AG09309 (cell line): ENCODE measurements at places on chromosomes 5 and 9.

GRCh38 chr5:144438237-144438636 lies 267.6 kb downstream of the KCTD16 start:
- DNase-seq: no peak

DNA sequence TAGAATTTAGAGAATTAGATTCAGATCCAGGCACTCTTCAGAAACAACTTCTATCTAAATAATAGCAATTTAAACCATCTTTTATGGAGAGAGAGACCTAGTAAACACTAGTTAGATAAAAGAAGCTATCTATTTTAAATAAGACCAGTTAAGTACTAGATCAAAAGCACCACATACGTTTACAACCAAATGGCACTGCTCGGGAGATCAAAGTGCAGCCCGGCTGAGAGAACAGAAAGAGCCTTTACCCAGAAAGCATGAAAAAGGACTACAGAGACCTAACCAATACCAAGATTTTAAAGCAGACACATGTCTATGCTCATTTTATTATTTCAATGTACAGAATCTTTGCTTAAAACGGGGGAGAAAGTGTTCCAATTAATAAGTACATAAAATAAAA lies 30.8 kb downstream of the LIX1 start:
- DNase-seq: no peak

GRCh38 chr9:100595391-100596199 lies 17.7 kb downstream of the CAVIN4 start:
- DNase-seq: no peak

DNA sequence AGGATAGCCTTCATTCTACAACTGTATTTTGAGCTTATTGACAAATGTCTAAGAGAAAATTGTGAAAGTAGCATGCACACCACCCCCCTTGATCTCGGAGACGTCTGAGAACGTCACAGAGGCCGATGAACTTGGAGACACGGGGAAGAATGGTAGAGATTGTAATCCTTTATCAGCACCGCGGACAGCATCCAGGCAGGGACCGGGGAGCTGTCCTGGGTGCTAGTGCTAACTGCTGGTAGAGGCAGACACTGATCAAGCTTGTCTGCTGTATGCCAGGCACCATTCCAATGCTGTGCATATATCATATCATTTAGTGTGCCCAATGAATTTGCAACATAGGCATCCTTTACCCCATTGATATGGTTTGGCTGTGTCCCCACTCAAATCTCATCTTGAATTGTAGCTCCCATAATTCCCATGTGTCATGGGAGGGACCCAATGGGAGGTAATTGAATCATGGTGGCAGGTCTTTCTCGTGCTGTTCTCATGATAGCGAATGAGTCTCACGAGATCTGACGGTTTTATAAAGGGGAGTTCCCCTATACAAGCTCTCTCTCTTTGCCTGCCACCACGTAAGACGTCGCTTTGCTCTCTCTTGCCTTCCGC lies 98.8 kb downstream of the LHX2 start:
- no peak for DNase-seq

- no peak for DNase-seq
Measured at GRCh38 chr5:53034832-53035231, 45.7 kb downstream of the ITGA2 start.

DNA sequence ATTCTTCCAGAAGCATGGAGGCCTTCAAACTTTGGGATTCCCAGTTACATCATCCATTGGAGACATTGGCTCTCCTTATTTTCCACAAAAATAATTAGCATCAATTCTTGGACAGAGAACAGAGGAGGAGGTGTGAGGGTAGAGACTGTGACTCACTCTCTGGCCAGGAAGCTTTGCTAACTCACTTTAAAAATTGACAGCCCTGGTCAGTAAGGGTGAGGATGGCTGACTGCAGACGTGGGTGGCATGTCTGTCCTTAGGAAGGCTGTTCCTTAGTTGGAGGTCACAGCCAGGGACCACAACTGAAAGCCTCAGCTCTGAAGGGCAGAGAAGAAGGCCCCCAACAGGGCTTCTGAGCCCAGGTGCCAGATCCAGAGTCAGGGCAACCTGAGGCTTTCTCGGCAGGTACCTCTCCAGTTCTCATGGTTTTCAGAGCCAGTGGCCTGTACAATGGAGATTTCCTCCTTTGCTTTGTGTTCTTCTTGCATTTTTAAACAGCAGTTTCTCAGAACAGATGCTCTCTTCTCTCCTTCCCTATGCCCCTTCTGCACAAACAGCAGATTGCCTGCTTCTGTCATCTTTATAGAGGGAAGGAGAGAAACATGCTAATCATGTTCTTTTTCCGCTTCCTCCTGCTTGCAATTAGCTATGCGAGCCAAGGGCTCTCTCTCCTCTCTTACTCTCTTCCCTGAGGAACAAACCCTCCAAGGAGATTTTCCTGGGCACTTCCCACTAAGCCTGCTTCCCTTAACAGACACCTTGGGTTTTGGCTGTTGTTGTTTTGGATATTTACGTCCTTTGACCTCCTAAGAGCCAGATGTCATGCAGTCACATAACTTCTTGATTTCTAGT lies 92.5 kb upstream of the ZNF366 start:
- no peak for DNase-seq

DNA sequence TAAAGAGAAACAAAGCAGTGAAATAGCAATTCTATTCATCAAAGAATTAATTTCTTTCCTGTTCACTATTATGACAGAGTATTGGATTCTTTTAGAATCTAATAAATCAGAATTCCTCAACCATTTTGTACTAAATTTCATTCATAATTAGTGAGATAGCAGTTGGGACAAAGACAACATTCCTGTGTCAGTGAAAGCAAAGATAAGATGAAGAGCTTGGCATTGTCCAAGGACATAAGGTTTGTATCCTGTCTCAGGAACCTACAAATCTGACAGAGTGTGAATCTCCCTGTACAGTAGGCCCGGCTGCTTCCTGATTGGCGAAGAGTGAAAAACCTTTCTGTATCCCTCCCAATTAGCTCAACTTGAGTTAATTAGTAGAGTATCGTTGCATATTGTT lies 349.1 kb downstream of the ISL1 start:
- DNase-seq: no peak

DNA sequence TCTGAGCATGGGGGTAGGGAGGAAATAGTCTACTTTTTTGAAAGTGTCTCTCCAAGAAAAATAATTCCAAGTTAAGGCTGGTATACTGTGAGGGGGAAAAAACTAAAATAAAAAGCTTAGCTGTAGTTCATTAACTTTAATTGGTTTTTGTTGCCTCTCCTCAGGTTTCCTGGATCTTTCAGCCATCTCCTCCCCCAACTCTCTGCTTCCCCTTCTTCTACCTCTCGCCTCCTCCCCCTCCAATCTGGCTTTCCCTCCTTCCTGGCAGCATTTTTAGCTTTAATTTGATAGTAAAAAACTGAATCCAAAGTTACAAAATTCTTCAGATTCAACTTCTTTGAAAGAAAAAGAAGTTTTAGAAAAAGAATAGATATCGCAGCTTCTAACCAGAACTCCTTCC lies 462.6 kb downstream of the CETN3 start:
- no peak for DNase-seq

- no peak for DNase-seq
Measured at GRCh38 chr5:147805030-147805454, 22.5 kb upstream of the JAKMIP2 start.

DNA sequence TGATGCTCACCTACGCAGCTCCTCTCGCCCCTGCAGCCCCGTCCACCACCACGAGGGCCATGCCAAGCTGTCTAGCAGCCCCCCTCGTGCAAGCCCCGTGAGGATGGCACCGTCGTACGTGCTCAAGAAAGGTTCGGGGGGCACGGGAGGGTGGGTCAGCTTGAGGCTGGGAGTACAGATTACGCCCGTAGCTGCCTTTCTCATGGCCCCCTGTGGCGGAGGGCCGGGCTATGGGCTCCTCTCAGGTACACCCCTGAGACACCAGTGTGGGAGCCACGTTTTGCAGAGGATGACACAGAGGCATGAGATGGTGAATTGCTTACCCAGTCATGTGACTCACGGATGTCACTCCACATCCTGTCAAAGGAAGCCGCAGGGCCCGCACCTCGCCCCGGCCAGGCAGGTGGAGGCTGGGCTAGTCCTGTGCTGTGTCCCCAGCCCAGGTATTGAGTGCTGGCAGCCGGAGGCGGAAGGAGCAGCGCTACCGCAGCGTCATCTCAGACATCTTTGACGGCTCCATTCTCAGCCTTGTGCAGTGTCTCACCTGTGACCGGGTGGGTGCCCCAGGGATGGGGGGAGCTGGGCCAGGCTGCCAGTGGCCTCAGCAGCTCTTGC lies 33.7 kb downstream of the USP20 start:
- DNase-seq: no peak

GRCh38 chr5:32713770-32714381 lies 2.8 kb downstream of the NPR3 start:
- DNase-seq: no peak

GRCh38 chr5:178637356-178638074 lies 10.7 kb upstream of the CLK4 start:
- no peak for DNase-seq

GRCh38 chr5:180649297-180650039 lies at the start of gene FLT4:
Gene FLT4 (minus strand): TSS chr5:180649600. CDS start chr5:180649545, 55 bp downstream.
- no peak for DNase-seq

DNA sequence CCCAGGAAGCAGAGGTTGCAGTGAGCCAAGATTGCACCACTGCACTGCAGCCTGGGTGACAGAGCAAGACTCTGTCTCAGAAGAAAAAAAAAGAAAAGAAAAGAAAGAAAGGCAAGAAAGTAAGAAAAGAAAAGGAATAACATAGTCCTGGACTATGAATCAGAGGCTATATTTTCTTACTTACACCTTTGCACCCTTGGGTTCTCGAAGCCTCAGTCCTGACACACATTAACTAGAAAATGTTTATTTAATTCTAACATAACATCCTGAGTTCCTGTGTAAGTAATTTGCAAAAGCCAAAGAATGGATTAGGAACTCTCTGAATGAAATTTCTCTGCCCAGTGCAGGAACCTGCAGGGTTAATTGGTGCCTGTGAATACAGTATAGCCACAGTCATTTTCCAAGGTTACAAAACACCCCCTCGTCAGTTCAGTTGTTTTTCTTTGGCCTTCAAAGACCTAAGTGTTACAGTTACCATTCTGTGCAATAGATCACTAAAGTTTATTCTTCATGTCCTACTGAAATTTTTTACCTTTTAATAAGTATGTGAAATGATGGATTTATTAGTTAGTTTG lies 147.6 kb downstream of the SV2C start:
- no peak for DNase-seq

DNA sequence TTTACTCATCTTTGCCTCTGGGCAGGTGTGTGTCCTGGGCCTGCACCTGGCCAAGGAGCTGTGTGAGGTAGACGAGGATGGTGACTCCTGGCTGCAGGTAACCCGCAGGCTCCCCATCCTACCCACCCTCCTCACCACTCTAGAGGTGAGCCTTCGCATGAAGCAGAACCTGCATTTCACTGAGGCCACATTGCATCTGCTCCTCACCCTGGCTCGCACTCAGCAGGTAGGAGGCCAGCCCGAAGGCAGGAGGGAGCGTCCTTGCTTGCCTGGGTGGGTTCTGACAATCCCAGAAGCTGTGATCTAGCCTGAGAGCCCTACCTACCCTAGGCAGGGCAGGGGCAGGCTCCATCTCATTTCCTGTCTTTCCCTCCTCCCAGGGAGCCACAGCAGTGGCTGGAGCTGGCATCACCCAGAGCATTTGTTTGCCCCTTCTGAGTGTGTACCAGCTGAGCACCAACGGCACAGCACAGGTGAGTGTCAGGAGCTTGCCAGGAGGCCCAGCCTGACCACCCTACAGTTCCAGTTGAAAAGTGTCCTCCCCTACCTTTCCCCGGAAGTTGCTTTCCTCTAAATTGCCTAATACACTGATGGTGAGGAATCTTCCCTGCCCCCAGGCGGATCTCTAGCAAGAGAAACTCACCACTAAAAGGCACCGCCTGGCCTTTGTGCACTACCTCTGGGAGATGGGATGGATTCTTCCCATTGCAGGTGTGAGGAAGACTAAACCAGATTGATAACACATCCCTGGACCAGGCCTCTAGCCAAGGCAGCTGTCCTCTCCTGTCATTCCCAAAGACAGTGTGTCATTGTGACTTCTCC lies 26.4 kb downstream of the SH3GLB2 start:
- no peak for DNase-seq

GRCh38 chr9:37923118-37923795 lies 19.3 kb upstream of the SLC25A51 start:
- DNase-seq: no peak

- no peak for DNase-seq
Measured at GRCh38 chr5:54671681-54672080, 154.1 kb downstream of the SNX18 start.

GRCh38 chr9:27569406-27569805 lies 3.9 kb downstream of the C9orf72 start:
- DNase-seq: no peak

DNA sequence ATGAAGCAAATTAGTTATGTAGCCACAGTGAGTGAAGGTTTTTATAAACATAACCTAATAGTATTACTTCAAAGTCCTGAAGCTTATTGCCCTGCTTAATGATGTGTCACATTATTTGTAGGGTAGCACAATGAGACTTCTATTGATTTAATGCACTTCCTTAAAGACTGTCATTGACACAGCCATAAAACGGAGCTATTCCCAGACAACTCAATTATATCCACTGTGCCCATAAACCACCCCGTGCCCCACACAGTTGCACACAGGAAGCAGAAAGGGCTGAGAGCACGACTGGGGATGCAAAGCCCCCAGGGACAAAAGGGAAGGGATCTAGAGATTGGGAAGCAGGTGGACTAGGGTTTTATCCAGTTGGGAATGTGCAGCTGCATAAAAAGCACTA lies 37.0 kb downstream of the TRIM32 start:
- no peak for DNase-seq

GRCh38 chr5:135433681-135434426 lies 13.3 kb downstream of the DCANP1 start:
- peak; percentile 46 for DNase-seq

- no peak for DNase-seq
Measured at GRCh38 chr5:167953151-167953798, 338.2 kb upstream of the WWC1 start.

- DNase-seq: no peak
Measured at GRCh38 chr5:92554447-92555085, 1026.5 kb downstream of the NR2F1-AS1 start.

DNA sequence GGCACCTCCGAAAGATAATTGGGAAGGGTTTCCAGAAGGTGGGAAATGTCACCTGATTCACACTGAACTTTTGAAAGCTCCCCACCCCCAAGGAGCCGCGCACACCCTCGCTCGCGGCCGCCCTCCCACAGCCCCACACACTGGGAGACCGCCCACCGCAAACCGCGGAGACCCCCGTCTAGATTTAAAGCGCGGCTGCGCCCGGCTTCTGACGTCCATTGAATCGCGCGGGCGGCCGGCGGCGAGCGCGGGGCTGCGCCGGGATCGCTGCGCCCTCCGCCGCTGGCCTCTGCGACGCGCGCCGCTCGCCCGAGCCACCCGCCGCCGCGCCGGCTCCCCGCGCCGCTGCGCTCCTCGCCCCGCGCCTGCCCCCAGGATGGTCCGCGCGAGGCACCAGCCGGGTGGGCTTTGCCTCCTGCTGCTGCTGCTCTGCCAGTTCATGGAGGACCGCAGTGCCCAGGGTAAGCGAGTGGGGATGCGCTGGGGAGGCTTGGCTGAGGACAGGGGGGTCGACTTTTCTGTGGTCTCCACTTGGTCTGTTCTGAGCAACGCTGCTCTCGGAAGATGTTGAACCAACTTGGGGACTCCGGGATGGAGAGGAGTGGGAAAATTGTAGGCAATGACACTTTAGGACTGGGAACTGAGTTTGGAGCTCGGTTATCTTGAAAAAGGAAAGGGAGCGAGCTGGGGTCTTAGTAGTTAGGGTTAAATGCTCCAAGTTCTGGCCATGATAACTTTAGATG lies at the start of gene FST:
TSS of gene FST (plus strand) at position 214 of the 743 bp plus-strand sequence. CDS start at position 377, 163 bp downstream.
- DNase-seq: no peak

- no peak for DNase-seq
Measured at GRCh38 chr9:137550231-137550621, at the start of gene PNPLA7. Gene PNPLA7 (minus strand): TSS chr9:137550402. CDS start chr9:137550197, 205 bp downstream.

- DNase-seq: no peak
Measured at GRCh38 chr9:127161081-127161624, 38.7 kb upstream of the ANGPTL2 start.
